Hypothalamus (tissue), 51 donors: ENCODE measurements at places on chromosomes 7 and 10.

DNA sequence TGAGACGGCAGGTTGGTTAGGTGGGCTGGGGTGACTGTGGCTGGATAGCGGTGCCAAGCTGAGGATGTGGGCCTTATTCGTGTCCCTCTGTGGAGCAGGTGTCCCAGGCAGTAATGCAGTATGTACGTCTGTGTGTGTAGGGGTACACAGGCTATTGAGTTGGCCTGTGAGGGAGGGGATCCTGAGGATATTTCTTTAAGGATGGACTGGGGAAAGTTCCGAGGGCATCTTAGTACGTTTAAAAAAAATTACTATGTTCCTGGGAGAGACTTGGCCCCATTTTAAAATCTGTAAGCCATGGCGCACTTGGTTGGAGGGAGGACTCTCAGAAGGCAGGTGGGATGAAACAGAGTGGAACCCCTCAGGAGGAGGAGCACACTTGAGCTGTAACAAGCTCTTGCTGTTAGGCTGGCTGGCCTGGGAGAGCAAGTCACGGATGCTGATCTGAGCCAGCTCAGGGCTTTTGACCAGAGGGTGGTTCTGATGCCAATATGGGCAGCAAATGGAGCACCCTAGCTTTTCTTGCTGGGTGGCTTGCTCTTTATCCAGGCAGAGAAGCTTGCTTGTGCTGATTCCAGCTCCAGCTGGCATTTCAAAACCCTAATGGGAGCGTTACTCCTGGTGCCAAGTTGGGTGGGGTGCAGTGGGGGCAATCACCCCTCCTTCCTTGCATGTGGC is 765 bp downstream of the WBP1L start:
- no peak for DNase-seq

DNA sequence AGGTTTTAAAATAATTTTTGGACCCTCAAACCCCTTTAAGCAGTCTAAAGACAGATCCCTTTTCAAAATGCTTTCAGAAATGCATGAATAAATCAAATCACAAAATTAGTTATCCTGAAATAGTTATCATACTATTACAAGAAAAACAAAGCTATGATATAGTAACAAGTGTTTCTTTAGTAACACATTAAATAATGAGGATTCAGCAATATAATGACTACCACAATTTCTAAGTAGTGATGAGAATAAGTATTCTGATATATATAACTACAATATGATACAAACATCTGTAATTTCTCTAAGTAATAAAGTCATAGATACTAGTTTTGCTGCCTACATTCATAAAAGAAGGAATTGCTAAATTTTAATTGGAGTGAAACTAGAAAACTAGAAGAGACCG is 53.0 kb upstream of the TMEM168 start:
- DNase-seq: no peak

- no peak for DNase-seq
Measured at GRCh38 chr10:5518143-5518542, 6.6 kb upstream of the CALML3 start.

- no peak for DNase-seq
Measured at GRCh38 chr7:143242306-143242705, 20.5 kb downstream of the TAS2R40 start.

DNA sequence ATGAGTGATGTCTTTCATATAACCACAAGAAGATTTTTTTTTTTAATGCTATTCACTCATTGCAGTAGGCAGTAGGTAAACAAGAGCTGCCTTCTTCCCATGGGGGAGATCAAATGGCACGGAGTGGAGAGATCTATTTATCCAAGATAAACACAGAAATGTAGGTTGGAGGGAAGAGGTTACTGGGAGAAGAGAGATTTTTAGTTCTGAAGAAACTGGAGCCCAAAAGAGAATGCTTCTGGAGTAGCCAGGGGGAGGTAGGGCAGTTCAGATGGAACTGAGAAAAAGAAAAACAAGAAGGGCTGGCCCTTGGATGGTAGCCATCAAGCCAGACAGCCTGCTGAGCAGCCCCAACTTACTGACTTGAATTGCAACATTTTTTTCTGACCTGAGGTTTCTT is 270.1 kb upstream of the TPK1 start:
- no peak for DNase-seq

DNA sequence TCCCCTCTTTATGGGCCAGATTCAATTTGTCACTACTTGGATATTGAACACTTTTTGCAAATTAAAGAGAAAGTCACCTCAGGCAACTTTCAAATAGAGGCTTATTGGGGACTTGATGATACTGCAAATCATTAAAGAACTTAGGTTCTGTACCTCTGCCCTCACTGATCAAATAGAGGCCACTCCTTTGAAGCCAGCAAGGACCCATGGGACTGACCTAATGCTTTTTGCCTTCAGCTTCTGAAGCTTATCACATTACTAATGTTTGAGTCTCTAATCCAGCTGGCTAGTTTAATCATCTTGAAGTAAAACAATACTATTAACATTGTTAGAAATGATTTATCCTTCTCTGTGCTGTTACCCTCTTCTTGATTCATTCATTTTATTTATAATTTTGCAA is 93.0 kb upstream of the ZNF800 start:
- DNase-seq: no peak

DNA sequence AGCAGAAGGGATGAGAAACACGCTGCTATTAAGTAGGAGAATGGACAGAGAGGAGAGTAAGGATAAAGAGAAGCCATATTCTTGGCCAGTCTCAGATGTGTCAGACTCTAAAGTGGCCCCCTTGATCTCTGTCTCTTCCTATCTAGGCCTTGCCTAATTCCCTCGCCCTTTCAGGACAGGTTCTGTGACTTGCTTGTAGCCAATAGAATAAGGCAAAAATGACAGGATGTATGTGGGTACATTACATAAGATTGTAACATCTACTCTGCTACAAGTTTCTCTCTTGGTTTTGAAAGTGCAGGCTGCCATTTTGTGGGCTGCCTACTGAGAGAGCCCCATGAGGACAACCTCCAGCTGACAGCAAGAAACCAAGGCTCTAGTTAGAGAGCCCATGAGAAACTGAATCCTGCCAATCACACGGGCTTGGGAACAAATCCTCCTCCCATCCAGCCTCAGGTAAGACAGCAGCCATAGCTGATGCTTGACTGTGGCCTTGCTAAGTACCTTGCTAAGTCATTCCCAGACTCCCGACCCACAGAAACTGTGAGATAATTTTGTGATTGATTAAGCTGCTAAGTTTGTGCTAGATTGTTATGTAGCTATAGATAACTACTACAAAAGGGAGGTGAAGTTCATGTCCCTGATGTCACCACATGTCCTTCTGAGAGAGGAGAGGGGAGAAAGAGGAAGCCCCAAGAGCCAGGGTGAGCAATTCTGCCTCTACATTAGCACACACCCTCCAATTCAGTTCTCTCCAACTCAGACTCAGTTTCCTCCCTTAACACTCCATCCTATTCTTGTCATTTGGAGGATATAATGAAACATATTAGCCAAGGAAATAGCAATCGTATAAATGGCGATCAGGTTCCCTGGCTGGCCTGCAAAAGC is 185.5 kb downstream of the SGMS1 start:
- no peak for DNase-seq

DNA sequence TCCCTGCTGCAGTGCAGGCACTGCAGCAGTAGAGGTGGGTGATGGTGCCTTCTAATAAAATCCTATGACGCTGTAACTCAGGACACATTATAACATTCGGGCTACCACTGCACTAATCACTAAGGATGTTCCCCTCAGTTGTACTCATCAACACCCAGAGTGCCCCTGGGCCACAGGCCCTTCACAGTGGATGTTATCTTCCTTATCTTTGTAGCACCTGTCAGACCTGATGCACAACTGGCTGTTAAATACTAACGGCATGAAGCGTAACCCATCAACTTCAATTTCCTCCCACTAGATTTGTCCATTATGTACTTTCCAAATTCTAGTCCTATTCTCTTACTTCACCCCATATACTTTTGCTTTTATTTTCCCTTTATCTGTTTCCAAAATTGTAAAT is 66.3 kb downstream of the PARD3 start:
- DNase-seq: no peak

DNA sequence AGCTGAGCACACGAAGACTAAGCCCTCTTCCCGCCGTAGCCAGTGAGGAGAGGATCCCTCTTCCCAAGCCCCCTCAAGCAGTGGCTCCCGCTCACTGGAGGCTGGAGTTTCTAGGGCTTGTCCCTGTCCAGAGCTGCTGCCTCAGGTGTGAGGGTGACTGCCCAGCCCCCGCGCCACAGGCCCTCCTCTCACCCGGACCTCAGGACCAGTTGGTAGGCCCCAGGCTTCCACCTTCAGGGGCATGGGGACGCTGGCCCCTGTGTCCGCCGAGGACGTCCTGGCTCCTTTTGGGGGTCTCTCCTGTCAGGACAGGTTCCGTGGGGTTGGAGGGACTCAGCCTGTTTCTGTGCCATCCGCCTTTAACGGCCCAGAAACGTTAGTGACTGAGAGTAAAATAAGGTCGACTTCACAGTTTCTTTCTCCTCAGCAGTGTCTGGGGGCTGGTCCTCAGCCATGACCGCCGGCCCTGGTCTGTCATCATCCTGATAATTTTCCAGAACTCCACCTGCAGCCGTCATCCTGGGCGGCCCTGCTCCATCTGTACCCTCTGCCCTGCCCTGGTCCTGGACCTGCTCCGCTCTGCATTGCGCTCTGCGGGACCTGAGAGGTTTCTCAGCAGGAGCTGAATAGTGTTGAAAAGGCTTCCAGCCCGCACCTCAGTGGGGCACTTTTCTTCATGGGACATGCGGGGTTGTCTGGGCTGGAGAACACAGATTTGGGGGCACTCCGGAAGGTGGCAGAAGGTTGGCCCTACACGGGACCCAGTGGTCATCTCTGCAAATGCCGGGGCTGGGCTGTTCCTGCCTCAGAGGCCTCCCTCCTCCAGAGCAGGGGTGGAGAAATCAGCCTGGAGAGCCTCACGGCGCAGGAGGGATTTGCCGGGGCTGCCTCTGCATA is 36.0 kb upstream of the FAM20C start:
- no peak for DNase-seq

DNA sequence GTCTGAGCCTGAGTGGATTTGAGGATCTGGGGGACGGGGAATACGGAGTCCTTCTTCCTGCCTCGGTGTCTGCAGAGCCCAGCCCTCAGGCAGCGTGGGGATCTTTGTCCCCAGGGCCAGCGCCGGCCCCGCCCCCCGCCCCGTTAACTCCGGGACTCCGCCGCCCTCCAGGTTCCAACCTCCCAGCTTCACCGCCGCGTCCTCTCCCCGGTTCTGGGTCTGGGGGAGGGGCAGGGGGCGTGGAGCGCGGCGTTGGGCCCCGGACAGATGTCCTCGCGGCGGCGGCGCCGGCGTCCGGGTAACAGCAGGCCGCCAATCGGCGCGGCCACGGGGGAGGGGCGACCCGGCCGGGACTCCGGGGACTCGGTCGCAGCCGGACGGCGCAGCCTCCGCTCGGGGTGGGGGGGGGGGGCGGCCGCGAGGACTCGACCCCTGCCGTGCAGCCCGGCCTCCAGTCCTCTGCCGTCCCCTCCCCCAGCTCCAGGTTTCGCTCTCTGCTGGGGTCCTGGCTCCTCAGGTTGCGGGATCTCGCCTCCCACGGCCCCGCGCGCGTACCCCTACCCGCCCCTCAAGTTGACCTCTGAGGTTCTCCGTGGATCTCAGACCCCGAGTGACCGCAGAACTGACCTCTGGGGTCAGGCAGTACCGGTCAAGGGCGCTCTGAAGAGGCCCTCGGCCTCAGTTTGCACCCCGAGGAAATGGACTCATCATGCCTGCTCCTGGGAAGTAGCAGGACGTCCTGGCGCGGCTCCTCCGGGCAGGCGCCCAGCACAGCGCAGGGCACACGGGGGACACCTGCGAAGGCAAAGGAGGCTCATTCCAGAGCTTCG is 2.3 kb upstream of the ELFN1 start:
- no peak for DNase-seq

DNA sequence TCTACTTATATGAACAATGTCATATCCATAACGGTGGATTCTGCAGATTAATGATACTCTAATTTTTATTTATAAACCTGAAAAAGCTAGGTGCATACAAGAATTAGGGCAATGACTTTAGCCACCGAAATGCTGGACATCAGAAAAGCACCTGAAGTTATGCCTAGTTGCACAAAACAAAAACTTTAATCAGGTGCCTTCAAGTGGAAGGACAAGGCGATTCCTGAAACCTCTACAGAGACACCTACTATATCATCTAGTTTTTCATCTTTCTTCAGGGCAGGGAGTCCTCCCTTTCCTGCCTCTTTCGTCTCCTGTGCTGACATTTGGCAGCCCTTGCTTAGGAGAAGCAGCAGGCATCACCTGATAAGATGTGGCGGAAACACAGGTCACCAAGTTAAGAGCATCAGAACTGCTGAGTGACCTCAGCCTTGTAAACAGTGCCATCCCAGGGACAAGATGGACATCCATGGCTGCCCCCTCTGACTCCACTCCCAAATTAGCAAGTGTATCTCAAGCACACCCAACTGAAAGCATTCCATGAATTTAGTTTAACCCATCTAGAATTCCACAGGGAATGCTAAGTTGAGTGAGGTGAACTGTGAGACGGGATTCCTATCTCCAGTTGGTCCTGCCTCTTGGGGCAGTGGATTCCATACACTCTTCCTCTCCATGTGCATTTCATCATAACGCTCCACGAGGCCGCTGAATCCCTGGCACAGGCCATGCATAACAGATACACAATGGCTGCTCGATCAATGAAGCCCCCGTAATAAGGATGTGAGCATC is 5.8 kb downstream of the ITPRIP start:
- DNase-seq: no peak

GRCh38 chr10:131011936-131012640 is 299.4 kb downstream of the TCERG1L start:
- DNase-seq: no peak

GRCh38 chr10:88525371-88526069 is 57.6 kb downstream of the RNLS start:
- no peak for DNase-seq

GRCh38 chr10:69648461-69648860 is 18.4 kb downstream of the FAM241B start:
- no peak for DNase-seq

GRCh38 chr7:41691286-41692190 is 11.4 kb downstream of the INHBA start:
- DNase-seq: no peak

- no peak for DNase-seq
Measured at GRCh38 chr7:66119245-66119850, 4.7 kb downstream of the CRCP start.

DNA sequence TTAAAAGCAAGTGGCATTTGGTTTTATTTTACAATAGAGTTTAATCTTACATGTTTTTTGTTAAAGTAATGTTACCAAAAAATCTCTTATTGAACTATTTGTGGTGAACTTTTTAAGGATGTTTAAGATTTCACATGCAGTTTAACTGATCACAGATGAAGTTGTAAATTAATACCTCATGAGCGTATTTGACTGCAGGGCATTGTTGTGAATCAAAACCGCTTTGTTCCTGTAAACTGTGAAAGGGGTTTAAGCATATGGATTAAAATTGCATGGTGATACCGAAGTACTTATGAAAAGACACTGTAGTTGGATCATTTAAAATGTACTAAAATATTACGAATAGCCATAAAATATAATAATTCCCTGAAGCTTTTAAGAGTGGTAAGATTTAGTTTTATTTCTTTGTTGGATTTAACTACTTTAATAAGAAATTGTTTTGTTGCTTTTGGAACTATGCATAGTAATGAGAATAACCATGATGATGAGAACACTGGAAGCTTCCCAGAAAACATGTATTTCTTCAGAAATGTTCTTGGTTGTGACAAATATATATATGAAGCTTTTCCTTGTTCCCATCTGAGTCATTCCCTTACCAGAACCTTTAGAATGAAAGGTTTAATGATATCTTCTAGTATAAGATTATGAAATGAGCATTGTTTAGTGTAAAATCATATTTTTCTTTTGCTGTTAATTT is 131.3 kb downstream of the ADK start:
- DNase-seq: no peak

- DNase-seq: no peak
Measured at GRCh38 chr7:50803359-50804337, 21.0 kb upstream of the GRB10 start.
